ENCODE measurements at places on chromosomes 12 and 14.

GRCh38 chr12:58242796-58243630, 301.6 kb downstream of the ATP23 start:
- DNase-seq = no peak

- no peak for DNase-seq
Measured at GRCh38 chr12:49331380-49332222, 5.4 kb downstream of the C1QL4 start.

DNA sequence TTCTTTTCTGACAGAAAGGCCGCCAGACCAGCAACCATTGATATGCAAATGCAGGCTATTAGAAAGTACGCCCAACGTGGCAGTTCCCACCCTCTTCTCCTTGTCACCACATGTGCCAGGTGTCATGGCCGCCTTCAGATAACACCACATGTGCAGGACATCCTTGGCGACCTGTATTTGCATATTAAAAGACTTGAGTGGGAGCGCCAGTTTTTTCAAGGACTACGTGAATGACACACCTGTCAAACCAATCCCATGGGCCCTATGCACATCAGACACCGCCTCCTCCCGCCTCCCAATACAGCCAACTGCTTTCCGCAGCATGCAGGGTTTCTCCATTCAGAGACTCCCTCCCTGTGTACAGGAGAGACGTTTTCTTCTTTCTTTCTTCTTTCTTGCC, 318.6 kb upstream of the FAR2 start:
- no peak for DNase-seq

DNA sequence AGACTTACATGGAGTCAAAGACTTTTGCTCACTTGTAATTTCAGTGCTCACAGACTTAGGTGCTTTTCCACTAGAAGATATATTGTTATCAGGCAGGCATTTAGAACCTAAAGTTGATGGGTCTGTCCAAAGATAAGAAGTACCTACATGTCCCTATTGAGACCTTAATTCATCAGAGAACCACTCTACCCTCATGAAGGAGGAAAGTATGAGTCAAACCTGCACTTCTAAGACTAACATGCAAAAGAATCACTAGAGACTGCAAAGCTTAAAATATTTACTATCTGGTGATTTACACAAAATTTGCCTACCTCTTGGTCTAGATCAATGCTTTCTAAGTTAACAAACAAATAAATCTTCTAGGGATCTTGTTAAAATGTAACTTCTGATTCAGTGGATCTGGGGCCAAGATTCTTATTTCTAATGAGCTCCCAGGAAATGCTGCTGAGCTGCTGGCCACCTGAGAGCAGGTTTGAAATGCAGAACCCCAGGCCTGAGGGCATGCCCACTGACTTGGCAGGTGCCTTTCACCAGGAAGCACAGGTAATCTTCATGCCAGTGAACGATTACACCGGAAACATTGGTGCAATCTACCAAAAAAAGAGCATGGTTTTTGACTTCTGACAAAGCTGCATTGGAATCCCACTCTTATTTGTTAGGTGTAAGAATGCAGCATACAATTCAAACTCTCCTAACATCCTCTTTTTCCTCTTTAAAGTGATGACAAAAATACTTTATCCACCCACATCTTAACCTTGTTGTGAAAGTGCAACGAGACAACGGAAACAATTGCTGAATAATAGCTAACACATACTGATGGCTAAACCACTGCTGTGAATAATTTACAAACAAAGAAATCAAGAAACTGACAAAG, 214.2 kb downstream of the ADAMTS20 start:
- DNase-seq = peak; percentile 20

- DNase-seq = no peak
Measured at GRCh38 chr12:109064143-109064542, 11.8 kb downstream of the USP30 start.

- no peak for DNase-seq
Measured at GRCh38 chr12:131142891-131143657, 189.4 kb downstream of the ADGRD1 start.

- DNase-seq = no peak
Measured at GRCh38 chr12:116143909-116144308, 133.6 kb downstream of the MED13L start.

GRCh38 chr12:128137140-128137539, 129.8 kb upstream of the TMEM132C start:
- DNase-seq = no peak

- no peak for DNase-seq
Measured at GRCh38 chr12:24359418-24359817, 409.9 kb upstream of the SOX5 start.

GRCh38 chr14:106556665-106557289, 1030.4 kb downstream of the TMEM121 start:
- DNase-seq = no peak

DNA sequence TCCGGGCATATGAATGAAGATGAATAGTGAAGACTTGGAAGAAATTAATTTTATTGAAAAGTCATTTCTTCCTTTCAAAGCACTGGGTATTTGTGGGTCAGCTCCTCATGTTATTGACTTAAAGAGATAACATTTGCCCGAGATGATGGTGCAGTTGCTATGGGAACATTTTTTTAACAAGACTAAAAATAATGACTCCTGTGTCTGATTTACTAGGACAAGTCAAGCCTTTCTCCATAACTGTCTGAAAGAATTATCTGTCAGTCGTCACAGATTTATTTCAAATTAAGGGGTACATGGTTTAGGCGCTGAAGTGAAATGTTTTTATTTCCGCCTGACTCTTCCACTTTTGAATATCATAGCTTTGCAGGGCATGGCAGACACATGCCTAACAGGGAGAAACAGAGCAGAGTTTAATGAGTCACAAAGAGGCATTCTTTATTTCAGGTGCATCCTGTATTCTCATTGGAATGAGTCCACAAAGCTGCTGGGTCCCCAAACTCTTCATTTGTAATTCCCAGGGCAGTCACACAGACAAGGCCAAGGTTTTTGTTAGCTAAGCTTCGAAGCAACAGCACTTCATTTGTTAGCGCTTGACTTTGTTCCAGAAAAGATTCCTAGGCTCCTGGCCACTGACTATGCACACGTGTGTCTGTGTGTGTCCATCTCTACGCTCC, 4.3 kb upstream of the GPHB5 start:
- DNase-seq = no peak

Data from SIG-M5 (cell line).